ENCODE measurements at places on chromosomes 16 and 17. TPM values are rescaled to one million over a fixed set of nuclear protein-coding genes. Genes with fewer than 3 reads are reported as not detected.

DNA sequence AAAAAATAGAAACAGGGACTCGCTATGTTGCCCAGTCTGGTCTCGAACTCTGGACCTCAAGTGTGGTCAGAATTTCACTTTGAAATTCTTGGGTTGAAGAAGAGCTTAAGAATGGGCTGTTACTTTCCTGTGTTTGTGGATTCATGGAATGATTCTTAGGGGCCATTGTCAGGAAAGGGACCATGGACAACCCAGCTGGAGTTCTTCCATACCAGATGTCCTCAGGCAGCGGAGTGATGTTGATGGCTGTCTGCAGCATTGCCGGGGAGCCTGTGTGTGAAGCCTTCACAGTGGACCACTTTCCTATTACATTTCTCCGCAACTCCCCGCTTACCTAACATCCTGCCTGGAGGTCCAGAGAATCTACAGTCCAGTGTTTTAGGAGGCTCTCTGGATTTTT is 145.9 kb downstream of the CLEC16A start:
- DNase-seq = no peak

- no peak for DNase-seq
Observed at GRCh38 chr17:82018152-82018988, 4.3 kb downstream of the CENPX start.

DNA sequence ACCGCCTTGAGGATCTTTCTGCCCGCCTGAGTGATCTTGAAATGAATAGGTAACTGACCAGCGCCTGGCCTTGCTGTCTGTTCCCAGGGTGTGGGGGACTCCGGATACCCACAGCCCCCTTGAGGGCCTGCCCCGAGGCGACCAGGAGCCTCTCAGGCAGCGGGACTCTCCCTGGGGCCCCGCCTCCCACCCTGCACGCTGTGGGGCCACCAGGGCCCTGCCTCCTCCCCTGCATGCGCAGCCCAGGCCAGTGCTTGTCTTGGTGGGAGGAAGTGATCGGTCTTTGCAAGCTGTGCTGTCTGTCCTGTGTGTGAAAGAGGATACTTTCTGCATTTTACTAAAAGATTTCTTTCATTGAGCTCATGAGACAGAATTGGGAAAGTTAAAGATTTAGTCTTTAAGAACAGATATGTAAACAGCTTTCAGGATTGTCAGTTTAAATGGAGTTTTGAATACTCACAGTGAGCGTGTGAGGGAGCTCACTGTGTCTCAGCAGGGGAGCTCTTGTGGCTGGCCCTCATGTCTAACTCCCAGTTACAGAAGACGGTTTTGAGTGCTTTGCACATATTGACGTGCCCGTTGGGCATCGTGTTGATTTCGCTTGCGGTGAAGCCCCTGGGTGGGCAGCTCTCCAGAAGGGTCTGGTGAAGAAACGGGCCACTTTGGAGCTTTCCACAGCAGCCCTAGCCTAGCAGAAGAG is 36.1 kb upstream of the CAPN15 start:
- no peak for DNase-seq

- no peak for DNase-seq
Observed at GRCh38 chr16:56479469-56479868, 28.1 kb downstream of the OGFOD1 start.

FBF1 gene
- 13.0 TPM for total RNA-seq
